Pons (tissue), 1 donor: ENCODE measurements at places on chromosomes 4 and X.

- no peak for DNase-seq
Observed at GRCh38 chrX:150873616-150874015, 24.9 kb downstream of the CD99L2 start.

- peak; percentile 2 for DNase-seq
Observed at GRCh38 chrX:35380808-35381700, 417.1 kb upstream of the MAGEB16 start.

DNA sequence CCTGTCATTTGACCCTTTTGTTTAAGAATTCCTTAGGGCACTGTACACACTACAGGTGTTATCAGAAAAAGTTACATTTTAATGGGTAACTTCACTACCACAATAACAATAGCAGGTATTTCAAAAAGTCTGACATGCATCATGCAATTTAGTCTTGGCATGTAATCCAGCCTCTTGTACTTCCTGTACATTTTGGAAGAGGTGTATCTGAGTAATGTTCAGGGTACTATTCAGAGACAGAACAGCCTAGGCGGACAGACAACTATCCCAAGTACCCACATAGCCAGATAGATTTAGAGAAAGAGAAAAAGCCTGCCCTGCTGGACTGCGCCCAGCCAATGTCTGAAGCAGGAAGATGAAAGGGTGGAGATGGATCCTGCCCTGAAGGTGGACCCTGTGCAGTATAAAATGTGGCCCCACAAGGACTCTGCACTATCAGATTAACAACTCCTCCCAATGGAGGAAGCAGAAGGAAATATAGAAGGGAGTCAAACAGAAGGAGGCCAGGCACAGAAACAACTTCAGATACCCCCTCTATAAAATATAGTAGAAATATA, 8.5 kb downstream of the UGT2B7 start:
- DNase-seq = no peak

- no peak for DNase-seq
Observed at GRCh38 chrX:10152086-10152485, 4.7 kb upstream of the CLCN4 start.

DNA sequence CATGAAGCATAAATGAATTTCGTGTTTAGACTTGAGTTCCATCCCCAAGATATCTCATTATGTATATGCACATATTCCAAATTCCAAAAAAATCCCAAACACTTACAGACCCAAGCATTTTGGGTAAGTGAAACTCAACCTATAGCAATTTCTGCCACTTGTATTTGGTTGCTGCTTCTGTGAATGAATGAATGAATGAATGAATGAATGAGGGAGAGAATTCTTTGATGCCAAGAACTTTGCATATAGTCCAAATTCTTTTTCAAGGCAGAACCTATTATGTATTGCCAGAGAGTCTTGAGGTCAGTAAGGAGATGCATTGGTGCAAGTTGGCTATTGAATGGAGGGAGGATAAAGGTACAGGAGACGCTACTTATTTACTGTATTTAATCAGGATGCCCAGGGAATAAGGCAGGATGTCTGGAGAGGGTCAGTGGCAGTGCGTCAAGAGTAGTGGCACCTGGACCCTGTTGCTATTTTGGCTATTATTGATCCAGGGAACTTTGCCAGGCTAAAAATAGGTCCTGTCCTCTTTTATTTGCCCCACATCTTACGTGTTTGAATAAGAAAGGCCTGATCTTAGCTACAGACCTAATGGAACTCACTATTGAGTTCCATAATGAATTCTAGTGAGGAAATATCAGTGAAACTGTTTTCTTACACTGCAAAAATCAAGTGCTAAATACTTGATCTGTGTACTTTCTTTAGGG, 33.9 kb downstream of the ANAPC4 start:
- no peak for DNase-seq

DNA sequence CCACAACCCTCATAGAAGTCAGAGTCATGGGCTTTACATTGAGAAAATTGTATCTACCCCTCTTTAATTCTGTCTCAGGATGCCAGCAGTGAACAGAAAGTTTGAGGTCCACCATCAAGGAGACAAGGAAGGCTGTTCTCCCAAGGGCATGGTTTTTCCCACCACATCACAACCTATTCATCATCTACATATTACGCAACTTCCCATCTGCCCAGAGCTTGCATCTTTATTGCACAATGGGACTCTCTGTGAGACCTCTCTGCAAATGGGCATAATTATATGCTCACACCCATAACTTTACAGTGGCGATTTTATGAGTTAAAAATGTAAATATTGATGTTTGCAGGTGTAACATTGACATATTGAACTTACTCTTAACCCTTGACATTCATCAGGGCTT, 38.9 kb downstream of the PAGE2 start:
- DNase-seq = no peak

GRCh38 chrX:2848871-2849301, 20.2 kb downstream of the GYG2 start:
- DNase-seq = no peak

DNA sequence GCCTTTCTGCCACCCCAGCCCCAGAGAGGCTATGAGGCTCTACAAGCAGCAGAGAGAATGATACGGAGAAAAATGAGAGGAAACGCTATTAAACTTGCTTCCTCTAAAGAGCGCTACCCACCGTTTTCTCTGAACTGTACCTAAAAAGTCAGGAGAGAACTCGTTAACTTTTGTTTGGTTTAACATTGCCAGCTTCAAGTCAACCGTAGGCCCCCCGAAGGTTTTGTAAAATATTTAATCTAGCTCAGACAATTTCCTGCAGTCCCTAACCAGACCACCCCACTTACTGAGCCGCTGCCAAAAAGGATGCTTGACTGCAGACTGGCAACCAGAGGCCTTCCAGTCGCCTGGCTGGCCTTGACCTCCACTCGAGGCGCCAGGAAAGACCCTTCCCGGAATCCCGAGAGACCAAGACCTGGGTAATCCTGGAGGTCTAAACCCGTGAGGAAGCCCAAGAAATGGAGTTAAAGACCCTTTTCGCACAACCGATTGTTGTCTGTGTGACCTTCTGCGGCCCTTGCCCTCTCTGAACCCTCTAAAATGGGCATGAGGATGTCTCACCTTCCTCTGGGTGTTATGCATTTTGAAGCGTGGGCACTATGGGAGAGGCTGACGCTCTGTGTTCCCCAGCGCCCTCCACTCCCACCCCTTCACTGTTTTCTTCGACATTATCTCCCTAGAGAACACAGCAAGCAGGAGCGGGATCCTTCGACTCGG, 86.3 kb downstream of the BCOR start:
- no peak for DNase-seq

- no peak for DNase-seq
Observed at GRCh38 chr4:6362896-6363295, 93.2 kb downstream of the WFS1 start.

GRCh38 chr4:36137336-36137735, 107.0 kb downstream of the ARAP2 start:
- DNase-seq = no peak

DNA sequence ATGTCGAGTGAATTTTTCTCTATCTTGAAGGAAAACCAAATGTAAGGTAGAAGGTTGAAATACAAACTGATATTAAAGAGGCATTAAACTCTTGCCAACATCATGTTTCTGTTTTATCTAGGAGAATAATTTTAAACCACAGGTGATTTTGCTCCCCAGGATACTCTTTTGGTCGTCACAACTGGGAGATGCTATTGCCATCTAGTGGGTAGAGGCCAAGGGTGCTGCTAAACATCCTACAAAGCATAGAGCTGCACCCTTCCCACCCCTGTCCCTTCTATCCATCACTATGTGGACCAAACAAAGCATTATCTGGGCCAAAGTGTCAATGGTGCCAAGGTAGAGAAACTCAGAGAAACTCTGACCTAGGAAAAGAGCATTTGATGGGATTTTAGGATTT, 154.6 kb upstream of the MAGEB2 start:
- DNase-seq = peak; percentile 47

- DNase-seq = no peak
Observed at GRCh38 chrX:74242484-74243138, 61.4 kb upstream of the ZCCHC13 start.

GRCh38 chrX:117335209-117335608, 781.4 kb downstream of the KLHL13 start:
- DNase-seq = no peak

GRCh38 chr4:182187674-182188073, 55.5 kb upstream of the TENM3 start:
- DNase-seq = no peak

GRCh38 chrX:133419911-133420310, 4.6 kb upstream of the GPC4 start:
- no peak for DNase-seq

DNA sequence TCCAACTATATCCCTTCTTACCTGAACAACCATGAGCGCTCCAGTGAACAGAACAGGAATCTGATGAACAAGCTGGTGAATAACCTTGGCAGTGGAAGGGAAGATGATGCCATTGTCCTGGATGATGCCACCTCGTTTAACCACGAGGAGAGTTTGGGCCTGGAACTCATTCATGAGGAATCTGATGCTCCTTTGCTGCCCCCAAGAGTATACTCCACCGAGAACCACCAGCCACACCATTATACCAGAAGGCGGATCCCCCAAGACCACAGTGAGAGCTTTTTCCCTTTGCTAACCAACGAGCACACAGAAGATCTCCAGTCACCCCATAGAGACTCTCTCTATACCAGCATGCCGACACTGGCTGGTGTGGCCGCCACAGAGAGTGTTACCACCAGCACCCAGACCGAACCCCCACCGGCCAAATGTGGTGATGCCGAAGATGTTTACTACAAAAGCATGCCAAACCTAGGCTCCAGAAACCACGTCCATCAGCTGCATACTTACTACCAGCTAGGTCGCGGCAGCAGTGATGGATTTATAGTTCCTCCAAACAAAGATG, 870.2 kb downstream of the ADGRL3 start:
- DNase-seq = no peak

GRCh38 chr4:20276848-20277247, 25.1 kb downstream of the SLIT2 start:
- no peak for DNase-seq

GRCh38 chr4:53015681-53016080, 153.6 kb downstream of the RASL11B start:
- DNase-seq = peak; percentile 48

GRCh38 chr4:78629991-78630541, 78.5 kb downstream of the ANXA3 start:
- DNase-seq = no peak

DNA sequence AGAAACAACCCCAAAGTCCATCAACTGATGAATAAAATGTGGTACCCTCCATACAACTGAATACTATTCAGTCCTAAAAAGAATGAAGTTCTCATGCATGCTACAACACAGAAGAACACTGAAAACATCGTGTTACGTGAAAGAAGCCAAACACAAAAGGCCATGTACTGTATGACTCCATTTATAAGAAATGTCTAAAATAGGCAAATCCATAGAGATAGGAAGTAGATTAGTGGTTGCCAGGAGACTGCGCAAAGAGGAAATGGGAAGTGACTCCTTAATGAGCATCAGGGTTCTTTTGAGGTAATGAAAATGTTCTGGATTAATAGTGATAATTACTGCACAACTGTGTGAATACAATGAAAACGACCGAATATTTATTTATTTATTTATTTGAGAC, 23.4 kb downstream of the FBXW7 start:
- no peak for DNase-seq

DNA sequence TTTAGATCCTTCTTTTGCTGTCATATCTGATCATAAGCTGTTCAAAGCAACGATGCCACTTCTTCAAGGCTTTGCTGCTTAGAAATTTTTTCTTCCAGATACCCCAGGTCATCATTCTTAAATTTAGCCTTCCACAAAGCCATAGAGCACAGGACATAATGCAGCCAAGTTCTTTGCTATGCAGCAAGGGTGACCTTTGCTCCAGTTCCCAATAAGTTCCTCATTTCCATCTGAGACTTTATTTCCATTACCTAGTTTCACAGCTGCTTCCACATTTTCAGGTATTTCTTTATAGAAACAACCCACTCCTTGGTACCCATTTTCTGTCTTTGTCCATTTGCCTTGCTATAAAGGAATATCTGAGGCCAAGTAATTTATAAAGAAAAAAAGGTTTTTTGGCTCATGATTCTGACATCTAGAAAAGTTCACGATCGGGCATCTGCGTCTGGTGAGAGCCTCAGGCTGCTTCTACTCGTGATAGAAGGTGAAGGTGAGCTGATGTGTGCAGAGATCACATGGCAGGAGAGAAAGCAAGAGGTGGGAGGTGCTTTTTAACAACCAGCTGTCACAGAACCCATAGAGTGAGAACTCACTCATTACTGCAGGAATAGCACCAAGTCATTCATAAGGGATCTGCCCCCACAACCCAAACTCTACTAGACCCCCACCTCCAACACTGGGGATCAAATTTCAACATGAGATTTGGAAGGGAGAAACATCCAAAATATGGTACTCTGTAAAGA, 11.8 kb upstream of the TASL start:
- DNase-seq = peak; percentile 44

- DNase-seq = no peak
Observed at GRCh38 chr4:11614426-11614825, 185.7 kb upstream of the HS3ST1 start.

- DNase-seq = no peak
Observed at GRCh38 chrX:6667048-6667768, 132.3 kb upstream of the VCX3A start.

DNA sequence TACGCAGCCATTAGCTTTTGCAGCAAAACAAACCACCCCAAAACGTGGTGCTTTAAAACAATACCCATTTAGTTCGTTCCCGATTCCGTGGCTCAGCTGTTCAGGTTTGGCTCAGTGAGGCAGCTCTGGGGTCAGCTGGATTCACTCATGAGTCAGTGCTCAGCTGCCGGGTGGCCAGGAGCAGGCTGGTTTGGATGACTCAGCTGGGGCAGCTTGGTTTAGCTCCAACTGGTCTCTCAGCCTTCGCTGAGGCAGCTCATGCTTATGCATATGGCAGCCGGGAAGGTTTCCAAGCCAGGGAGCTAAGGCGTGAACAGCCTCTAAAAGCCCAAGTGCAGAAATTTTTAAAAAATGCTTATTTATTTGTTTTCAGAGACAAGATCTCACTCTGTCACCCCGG, 13.3 kb upstream of the CD99 start:
- DNase-seq = peak; percentile 73

GRCh38 chrX:32421266-32421665, 790.1 kb downstream of the DMD start:
- DNase-seq = no peak

DNA sequence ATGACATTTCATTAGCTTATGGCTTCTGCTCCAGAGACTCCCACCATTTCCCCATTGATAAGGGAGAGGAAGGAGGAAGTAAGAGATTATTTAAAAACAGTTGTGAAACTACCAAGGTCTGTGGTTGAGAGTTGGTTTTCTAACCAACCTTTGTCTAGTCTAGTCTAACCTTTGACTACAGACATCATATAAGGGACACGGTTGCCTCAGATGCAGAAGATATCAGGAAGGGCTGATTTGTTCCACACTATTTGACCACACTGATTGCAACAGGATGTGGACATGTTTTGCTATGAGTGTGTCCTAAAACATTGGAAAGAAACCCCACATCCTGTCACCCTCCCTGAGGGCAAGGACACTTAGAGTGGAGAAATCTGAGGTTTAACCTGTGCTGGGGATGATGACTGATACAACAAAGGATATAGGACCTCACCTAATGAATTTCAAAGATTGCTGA, 53.0 kb downstream of the COQ2 start:
- DNase-seq = peak; percentile 41

DNA sequence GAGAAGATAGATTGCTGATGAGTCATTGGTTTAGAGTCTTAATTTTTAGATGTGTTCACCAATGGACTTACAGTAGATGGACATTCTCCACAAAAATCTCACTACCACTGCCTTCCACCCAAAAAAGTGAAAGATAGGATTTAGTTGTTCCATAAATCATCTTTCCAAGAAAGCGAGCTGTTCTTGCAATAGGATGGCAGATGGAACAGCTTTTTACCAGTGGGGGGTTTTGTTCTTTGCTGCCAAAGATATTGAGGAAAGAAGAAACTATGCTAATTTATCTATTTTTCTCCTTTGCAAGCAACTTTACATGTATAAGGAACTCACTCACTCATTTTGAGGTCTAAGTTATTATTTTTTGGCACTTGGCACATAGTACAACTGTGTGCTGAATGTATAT, 109.5 kb downstream of the ADGRL3 start:
- no peak for DNase-seq
